ENCODE measurements at places on chromosomes 16 and 17. TPM values are rescaled to one million over a fixed set of nuclear protein-coding genes. Genes with fewer than 3 reads are reported as not detected.

The SLC52A1 gene
- not detected for total RNA-seq

The PRKAR1A gene
- 277 TPM for total RNA-seq

The DHRS7C gene
- not detected for total RNA-seq

The SSTR5 gene
- 1.3 TPM for total RNA-seq

The CFAP20 gene
- 48.6 TPM for total RNA-seq

- DNase-seq, result no peak
Observed at GRCh38 chr17:28161311-28161710, 118.8 kb downstream of the NLK start.

DNA sequence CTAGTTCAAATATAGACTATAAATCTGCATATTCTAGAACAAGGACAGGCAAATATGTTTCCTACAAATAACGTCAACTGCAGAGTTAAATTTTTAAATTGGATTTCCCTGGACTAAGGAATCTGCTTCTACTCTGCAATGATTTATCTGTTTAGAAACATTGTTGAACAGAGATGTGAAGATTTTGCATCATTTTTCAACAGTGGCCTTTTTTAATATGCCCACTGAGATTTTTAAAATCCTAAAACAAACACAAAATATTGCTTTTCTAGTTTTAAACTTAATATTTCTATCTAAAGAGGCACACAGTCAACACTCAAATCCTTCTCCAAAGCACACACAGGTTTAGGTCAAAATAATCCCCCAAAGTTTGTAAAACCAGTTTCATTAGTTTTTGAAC, 23.7 kb upstream of the PMP22 start:
- no peak for DNase-seq

All from glutamatergic neuron (in vitro differentiated cells).